Fibroblast of skin of scalp (primary cell): ENCODE measurements at places on chromosomes 2 and 18.

DNA sequence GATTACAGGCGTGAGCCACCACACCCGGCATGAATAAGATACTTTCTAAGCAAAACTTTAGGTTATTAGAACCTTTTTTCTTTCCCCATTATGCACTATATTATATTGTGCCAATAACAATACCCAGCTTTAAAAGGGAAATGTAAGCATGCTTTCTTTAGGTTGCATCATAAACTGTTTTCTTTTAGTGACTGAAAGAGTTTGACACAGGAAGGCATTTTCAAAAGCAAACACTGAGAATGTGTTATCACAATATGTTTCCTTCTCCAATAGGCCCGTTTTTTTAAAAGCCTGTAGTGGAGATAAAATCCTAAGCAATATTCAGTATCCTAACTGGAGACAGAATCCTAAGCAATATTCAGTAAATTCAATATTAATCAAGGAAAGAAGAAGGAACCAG, 16.7 kb upstream of the EPB41L5 start:
- DNase-seq, result peak; percentile 45

DNA sequence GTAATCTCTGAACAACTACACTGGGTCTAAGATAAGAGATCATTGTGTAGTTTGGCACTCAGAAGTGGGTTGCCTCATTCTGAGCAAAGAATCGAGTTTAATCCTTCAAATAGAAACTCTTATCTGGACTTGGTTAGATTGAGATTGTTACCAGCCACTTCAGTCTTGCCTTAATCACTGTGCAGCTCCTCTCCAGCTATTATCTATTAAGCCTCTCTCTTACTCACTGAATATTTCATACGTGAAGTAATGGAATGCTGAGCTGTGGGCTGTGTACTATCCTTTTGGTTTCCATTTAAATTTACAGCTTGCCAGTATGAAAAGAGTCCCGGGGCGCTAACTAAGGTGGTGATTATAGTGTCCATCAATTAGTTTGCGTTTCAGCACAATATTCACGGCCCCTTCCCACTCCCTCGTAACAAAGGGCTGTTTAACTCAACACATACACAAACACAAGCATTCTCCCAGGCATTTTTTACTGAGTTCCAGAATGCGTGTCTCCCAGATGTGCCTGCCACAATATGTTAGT, 65.7 kb upstream of the NCKAP5 start:
- peak; percentile 87 for DNase-seq

- DNase-seq, result no peak
Observed at GRCh38 chr2:35803126-35803525, 552.5 kb upstream of the CRIM1 start.

- DNase-seq, result no peak
Observed at GRCh38 chr18:32607816-32608215, 137.1 kb upstream of the GAREM1 start.

DNA sequence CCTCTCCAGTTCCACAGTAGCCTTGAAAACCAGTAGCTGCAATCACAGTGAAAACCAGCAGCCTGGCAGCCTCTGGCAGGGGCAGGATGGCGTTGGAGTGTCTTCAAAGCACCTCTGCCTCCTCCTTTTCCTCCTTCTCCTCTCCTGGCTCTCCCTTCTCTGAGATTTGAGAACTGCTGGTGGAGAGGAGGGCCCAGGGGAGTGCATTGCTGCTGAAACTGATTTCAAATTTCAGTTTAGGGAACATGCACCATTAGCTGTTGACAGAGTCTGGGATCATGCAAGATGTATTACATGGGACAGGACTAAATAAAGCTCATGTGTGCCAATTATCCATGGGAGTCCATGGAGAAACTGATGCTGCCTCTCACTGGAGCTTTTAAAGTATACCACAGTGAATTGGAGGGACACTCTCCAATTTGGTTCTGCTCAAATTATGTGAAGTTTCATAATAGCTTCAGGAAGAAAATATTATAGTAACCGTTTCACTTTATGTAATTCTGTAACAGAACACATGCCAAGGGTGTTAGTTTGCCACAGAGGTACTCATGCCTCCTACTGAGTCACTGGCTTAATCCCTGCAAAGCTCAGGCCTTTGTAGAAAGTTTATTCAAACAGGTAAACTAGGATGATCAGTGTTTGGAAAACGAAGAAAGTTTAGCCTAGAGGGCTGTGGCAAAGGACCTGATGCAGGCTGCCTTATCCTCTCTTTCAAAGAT, 146.1 kb downstream of the PRPF40A start:
- no peak for DNase-seq

GRCh38 chr18:11872479-11873136, 21.4 kb downstream of the CHMP1B start:
- peak; percentile 23 for DNase-seq
